NCI-H526 treated with DMSO at 0.1 percent for 48 hours (cell line): ENCODE measurements at places on chromosomes 3 and 15.

GRCh38 chr15:61447981-61448380, 218.9 kb upstream of the RORA start:
- DNase-seq = no peak

DNA sequence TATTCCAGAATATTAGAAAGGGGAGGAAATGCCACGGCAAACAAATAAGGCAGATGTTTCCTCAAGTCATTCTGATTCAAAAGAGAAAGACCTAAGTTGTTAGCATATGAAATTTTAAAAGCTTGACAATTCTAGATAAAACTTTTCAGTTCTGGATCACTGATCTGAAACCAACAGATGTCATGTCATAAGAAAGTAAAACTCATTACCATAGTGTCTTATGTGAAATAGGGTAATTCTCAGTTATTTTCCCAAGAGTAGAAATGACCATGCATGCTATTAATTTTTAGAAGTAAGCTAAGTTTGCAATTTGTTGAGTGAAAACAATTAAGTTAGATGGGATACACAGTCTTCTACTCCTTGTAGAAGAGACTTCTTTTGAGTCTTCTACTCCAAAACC, 630.3 kb downstream of the NAALADL2 start:
- DNase-seq = no peak

DNA sequence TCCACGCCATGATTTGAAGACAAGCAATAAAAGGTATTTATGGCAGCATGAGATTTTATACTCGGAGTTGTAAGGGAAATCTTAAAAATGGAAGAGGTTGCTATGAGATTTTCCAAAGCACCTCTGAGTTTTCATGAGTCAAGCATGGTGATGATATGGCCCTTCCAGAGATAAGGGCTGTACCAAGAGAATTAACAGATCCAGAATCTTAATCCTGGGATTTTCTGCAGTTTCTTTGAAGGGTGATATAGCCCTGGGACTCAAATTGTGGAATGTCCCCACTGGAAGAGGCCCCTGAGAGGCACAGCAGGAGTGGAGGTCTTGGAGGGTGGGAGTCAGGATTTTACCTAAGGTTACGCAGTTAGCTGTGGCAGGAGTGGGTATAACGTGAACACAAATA, 243.3 kb downstream of the ZNF621 start:
- no peak for DNase-seq

DNA sequence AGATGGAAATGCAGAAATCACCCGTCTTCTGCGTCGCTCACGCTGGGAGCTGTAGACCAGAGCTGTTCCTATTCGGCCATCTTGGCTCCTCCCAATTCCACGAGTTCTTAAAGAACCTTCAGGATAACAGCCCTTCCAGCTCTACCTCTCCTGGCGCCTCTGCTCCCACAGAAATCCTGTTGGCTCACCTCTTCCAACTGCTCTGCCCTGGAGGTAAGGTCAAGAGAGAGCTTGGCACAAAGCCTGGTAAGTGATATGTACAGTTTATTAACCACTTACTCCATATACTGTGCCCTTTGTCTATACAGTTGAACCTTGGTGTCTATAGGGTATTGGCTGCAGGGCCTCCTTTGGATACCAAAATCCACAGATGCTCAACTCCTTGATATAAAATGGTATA, 17.8 kb upstream of the FGF12 start:
- DNase-seq = no peak

DNA sequence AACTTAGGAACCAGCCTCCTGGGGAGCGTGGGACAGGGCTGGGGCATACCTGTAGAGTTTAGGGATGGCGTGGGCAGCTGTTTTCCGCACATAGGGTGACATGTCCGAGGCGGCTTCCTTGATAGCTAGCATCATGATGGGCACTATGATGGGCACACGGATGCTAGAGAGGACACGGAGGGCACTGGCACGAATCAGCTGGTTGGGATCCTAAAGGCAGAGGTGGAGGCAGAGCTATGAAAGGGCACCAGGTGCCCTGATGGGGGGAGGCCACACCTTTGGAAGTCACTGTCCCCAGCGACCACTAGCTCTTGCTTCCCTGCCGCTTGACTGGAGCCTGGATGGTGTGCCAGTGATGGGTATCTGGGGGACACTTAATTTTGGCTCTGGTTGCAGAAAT, 28.3 kb downstream of the AP3B2 start:
- no peak for DNase-seq

- DNase-seq = no peak
These were observed 14.0 kb downstream of the ABHD6 start for GRCh38 chr3:58251631-58252035.

- DNase-seq = no peak
These were observed 120.9 kb downstream of the ATP10A start for GRCh38 chr15:25742041-25742730.
